ENCODE measurements at places on chromosomes 6 and 20. TPM values are rescaled to one million over a fixed set of nuclear protein-coding genes. Genes with fewer than 3 reads are reported as not detected.

C2 gene
- 10.2 TPM for total RNA-seq

DNA sequence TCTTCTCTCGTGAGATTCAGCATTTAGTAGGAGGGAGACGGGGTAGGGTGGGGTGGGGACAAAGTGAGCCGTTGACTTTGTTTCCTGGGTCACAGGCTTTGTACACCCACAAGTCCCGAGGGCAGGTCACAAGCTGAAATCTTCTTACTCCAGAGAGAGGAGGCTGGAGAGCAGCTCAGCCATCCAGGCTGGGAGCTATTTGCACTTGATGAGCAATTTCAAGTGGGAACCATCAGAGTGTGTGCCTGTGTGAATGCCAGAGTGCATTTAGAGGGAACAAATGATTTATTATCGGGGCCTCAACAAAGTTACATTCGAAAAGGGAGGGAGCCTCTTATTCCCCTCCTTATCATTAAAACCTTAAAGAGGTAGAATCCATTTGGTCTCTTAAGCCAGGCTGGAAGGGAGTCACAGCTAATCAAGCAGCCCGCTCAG, 155.7 kb upstream of the JARID2 start:
- DNase-seq, result no peak

DNA sequence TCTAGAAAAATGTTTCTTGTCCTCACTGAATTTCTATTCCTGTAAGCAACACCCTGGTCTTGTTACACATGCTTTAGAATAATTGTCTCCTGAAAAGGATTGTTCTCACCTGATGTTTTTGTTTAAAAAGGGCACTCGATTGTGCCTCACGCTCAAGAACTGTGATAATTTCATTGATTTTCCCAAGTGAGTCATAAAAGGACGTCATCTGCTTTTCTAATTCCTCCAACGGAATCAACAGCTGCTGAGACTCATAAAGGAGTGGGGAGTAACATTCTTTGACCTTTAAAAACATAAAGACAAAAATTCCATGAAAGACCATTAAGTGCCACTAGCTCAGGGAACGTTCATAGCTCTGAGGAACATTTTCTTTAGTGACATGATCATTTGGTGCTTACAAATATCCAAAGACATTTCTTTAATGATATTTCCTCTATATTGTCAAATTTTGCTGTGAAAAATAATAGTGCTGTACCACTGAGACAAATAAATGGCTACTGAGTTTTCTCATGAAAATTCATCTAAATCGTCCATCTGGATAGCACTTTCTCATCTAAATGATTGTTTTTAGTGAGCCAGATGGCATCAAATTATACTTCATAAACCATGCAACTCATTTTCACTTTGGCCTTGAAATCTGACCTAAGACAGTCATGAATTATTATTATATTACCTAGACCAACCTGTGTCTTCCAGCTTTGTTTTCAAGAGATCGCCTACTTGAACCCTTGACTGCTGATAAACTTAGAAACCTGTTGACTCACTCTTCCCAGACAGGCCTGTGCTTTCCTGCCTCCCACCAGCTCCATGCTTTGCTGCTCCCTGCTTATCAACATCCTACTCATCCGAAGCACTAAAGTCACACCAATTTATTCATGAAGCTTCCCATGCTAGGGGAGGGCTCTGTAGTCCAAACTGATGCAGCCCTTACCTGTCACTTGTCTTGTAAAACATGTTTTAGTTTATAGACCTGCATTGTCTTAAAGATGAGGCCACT, 178.2 kb downstream of the SYNE1 start:
- no peak for DNase-seq

DNA sequence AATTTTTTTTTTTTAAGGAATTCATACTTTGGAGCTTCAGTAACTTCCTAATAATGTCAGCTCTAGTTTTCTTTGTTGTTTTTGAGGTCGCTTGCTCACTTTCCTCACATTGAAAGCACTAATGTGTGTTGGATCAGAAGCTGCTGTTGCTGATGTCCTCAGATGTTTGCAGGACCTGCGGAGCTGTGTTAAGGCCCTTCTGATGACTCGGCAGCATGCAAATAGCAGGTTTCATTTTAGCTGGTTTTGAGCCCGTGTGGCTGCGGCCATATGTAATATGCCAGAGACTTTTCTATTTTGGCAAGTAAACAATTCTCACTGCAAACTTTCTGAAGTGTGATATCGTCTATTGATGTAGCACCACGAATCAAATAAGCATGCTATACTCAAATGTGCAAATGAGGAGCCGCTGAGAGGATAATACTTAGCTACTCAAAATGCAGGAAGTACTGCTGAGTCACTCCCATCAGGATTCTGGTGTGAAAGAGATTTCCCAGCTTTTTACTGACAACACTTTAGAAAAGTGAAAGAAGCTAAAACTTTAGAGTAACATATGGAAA, 187.8 kb downstream of the SASH1 start:
- DNase-seq, result no peak

DNA sequence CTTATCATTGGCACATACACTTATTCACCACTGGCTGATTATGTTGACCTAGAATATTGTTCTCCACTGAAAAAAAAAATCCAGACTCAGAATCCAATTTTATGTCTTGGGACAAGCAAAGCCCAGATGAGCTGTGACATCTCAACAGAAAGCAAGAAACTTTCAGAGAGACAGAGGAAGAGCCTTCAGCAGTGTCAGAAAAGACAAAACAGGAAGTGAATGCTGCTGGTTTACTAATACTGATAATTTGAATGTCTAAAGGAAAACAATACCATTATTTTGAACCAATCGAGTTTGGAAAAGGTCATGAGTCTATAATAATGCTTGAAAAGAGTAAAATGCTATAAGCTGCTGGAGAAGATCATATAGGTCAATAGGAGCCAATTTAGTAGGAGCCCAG, 179.8 kb upstream of the RIMS1 start:
- DNase-seq, result no peak

DNA sequence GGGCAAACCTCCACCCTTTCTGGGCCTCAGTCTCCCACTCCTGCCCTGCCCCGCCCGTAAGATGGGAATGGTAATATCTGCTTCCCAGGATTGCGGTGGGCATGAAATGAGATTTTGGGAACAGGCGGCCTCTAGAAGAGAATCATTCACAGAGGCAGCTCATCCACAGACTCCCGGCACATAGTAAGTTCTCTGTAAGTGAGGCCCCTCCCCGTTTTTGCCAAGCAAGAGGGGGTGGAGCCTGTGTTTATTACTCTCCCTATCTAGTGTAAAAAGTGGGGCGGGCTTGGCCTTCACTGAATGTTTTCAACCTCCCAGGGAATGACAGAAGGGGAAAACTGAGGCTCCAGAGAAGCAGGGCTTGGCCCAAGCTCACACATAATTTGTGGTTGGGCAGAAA, 20.0 kb downstream of the SUN5 start:
- DNase-seq, result no peak

DNA sequence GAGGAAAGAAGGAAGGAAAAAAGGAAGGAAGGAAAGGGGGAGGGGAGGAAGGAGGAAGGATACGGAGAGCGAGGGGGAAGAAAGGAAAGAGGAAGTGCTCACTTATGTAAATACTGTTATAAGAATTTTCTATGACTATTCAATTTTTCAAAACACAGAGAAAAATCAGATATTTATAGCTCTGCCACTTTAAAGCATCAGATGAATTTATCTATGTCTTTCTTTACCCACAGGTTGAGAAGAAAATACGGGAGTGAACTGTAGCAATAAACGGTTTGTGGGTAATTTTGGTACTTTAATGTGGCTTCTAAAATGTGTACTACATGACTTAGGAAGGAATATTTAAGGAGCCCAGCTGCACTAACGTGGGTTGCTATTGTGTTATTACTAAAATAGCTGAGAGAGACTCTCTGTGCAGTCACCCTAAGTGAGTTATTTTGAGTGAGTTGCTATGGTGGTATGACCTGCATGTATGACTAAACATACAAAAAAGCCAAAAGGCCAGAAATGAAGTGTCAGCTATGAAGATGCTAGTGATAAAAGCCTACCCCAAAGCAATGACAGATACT, 225.5 kb downstream of the SOD2 start:
- DNase-seq, result no peak

TNFRSF6B gene
- total RNA-seq, result 40.0 TPM

DNA sequence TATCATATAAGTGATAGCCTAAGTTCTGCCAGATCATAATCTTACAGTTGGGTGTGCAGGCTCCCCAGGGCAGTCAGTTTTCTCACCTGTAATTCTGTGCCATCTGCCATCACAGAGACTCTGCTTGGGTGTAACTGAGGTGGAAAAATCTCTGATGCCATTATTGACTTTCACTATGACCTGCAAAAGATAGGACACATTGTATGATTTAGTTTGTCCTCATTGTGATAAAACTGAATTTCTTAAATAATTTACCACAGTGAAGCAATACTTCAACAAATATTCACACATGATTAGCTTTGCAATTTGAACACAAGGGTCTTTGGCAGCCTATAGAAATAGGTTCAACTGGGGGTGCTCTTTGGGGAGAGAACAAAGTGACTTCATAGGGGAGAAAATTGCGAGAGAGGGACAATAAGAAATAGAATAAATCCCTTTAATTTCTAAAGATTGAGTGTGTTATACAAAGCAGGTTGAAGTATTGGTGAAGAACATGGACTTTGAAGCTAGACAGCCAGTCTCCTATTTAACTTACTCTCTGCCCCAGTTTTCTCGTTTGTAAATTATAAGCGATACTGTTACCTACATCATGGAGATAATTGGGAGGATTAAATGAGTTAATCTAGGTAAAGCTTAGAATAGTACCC, 27.3 kb downstream of the FAM229B start:
- no peak for DNase-seq

CLPSL2 gene
- total RNA-seq, result not detected

GRCh38 chr6:12289365-12289919, 719 bp upstream of the EDN1 start:
- no peak for DNase-seq

DNA sequence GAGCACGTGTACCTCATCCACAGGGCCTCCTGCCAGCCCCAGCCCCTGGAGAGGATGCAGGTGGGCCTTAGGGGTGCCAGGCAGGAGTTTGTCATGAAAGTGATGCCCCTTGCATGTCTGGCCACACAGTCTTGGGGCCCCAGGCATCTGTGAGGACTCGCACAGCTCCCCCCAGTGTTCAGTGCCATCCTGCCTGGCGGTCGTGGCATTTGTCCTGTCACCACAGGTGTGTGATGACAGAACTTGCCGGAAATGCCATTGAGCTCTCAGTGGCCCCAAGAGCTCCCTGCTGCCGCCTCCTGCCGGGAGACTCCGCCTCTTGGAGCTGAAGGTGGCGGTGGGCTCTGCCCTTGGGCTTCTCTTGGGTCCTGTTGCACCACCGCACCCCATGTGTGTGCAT, 30.6 kb upstream of the ADRM1 start:
- no peak for DNase-seq

- peak; percentile 20 for DNase-seq
Observed at GRCh38 chr20:18224968-18225568, 63.3 kb upstream of the ZNF133 start.

NOP56 gene
- 94.8 TPM for total RNA-seq

HCRTR2 gene
- not detected for total RNA-seq

- no peak for DNase-seq
Observed at GRCh38 chr6:31627690-31628287, 7.3 kb downstream of the PRRC2A start.

GRCh38 chr20:49394264-49394663, 88.2 kb downstream of the KCNB1 start:
- DNase-seq, result no peak

DNA sequence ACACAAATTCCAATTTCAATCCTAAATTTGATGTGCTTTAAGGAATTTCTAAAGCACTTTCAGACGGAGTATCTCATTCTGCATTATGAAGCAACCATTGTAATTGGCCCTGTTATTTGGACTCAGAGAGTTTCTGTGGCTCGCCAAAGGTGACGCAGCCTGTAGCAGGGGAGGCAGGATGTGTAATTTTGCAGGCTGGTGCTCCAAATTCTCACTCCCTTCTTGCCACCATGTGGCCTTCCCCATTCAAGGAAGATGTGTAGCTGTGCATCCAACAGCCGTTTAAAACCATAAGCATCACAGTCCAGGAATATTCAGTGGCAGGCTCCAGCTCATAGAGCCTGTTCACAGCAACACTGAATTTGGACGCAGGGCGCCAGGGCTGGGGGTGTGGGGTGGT, 45.8 kb downstream of the AGPAT4 start:
- DNase-seq, result no peak

DNA sequence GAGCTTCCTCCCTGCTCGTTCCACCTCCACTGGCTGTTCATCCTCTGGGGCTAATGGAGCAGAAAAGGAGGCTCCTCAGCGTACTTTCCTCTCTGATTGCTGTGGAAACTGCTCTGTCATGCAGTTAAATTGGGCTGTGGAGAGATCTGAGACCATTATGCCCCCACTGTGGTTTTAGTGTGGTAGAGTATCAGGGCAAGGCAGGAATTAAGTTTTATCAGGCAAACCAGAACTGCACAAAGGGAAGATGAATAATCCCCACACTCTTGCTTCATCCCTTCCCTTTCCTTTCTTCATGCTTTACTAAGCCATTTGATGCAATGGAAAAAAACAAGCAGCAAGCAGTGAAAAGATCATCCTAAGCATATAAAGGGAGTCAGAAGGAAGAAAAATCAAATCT, 11.9 kb upstream of the ME1 start:
- no peak for DNase-seq

- no peak for DNase-seq
Observed at GRCh38 chr6:111770263-111771093, 102.8 kb downstream of the FYN start.

DNA sequence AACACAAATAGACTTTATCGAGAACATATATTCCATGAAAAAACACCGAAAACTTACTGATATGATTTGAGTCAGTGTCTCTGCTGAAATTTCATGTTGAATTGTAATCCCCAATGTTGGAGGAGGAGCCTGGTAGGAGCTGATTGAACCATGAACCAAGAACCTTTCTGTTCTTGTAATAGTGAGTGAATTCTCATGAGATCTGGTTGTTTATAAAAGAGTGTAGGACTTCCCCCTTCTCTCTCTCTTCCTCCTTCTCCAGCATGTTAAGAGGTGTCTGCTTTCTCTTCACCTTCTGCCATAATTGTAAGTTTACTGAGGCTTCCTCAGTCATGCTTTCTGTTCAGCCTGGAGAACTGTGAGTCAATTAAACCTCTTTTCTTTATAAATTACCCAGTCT, 1289.3 kb upstream of the CITED2 start:
- DNase-seq, result no peak

DNA sequence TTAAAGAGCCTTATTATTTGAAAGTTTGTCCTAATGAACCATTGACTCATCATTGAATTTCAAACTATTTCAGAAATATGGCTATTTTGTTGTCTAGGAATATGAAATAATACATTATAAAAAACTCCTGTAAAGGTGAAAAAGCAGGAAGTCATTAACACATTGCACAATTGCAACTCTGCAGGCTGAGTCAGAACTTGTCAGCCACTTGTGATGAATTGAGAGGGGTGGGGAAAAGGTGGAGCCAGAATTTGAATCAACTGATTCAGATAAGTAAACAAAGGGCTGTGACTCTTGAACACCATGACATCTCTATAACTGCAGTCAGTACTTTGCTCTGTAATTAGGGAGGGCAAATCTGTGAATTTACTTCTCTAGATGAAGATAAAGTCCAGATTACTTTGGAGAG, 6.0 kb downstream of the C6orf141 start:
- no peak for DNase-seq

GRCh38 chr20:21901470-21902275, 196.2 kb downstream of the PAX1 start:
- DNase-seq, result no peak
